Central memory CD4-positive, alpha-beta T cell (primary cell): ENCODE measurements at places on chromosomes 11 and 22.

DNA sequence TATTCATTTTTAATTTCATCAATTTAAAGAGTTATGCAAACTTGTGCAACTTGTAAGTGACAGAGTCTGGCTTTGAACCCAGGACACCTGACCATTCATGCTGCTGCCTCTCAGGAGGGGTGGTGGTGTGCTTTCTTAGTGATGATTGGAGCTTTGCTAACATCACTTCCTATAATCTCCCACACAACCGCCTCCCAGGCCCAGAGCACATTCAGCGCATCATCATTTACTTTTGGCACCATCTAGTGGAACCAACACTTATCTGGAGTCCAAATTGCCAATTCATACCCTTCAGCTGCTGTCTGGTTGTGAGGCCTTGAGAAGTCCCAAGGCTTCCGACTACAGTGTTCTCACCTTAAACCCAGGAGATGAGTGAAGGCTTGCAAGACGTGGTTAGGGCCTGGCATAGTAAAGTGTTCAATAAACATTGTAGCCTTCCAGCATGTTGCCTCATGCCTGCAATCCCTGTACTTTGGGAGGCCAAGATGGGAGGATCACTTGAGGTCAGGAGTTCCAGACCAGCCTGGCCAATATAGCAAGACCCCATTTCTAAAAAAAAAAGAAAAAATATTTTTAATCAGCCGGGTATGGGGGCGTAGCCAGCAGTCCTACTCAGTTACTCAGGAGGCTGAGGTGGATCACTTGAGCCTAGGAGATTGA, 1.1 kb upstream of the TTLL1 start:
- DNase-seq, result peak; percentile 38

DNA sequence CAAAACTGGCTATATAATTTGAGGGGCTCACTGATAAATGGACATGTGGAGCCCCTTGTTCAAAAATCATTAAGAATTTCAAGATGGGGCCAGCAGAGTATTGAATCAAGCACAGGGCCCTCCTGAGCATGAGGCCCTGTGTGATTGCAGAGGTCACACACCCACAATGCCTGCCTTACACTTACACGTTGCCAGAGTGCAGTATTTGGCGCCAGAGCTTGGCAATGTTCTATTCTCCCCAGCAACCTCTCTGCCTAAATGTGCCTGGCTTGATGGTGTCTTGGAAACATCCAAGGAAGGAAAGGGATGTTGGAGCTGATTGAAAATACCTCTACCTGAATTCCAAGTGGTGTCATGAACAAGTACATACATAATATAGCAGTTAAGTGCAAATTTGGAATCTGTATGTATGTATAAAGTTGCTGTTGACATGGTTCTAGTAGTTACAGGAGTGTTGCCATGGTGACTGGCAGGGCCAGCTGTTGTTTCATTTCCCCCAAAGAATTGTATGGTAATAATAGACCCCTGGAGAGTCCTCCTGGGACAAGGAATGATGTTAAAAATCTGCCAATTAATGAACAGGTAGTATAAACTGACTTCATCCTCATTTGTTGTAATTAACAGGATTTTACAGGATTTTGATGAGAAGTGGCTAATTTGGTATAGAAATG, 205.7 kb upstream of the NAV2 start:
- no peak for DNase-seq

GRCh38 chr11:6315811-6316425, 4.4 kb downstream of the CAVIN3 start:
- DNase-seq, result no peak

DNA sequence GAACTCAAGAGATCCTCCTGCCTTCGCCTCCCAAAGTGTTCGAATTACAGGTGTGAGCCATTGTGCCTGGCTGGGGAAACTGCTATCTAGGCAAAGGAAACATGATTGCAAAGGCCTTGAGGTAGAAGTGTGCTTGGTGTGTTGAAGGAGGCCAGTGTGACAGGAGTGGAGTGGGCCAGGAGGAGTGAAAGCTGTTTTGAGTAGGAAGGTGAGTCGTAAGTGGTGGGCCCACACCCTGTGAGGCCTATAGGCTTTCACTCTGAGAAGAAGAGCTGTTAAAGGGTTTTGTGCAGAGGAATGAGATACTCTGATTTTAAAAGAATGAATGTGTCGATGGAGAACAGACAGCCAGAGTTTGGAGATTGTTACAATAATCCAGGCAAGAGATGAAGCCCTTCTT, 43.4 kb downstream of the WEE1 start:
- no peak for DNase-seq

DNA sequence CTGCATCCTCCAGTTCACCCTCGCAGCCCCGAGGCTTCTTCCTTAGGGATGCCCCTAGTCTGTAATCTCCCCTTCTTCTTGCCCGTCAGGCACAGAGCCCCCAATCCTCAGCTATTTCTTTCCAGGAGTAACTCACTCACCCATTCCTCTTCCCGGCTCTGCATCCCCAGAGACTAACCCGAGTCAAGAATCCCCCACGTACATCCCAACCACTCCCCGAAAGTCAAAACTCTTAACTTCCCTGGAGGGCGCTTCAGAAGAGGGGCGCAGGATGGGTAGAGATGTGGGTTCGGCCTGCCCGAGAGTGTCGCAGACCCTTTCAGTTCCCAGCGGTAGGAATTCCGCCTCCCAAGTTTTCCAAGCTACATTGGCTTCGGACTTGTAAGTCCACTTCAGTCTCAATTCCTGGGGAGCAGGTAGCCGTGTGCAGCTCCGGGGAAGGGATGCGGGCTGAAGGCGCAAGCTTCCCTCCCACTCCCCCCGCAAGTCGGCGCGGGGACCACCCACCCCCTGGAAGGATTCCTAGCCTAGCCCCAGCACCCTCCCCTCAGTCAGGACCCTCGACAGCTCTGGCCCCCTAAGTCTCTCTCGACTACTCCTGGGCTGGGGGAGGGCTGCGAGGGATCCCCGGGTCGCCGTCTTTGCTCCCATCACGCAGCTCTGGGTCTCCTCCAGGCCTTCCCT, 871 bp downstream of the BDNF start:
- DNase-seq, result no peak

DNA sequence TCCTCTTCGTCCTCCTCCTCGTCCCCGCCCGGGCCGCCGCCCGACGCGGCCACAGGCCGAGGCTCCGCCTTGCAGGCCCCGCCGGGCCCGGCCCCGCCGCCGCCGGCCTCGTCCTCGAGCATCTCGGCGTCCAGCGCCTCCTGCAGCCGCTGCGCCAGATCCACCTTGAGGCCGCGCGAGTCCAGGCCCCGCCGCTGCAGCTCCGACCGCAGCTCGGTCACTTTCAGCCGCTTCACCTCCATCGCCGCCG, 417 bp downstream of the HNRNPUL2 start:
- no peak for DNase-seq

DNA sequence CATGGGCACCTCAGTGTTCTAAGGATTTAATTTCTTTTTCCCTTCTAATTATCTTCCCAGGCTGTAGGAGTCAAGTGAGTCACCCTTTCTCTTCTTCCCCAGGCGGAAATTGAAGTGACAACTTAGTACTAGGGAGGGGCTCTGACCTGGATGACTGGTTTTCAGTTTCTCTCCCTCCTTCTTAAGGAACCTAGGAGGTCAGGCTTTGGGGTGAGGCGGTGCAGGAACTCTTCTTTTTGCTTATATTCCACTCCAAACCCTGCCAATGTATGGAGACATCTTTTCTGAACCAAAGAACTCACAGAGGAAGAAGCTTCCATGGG, 12.6 kb downstream of the ZDHHC5 start:
- DNase-seq, result no peak

GRCh38 chr22:31193092-31193491, 19.0 kb upstream of the LIMK2 start:
- DNase-seq, result no peak

DNA sequence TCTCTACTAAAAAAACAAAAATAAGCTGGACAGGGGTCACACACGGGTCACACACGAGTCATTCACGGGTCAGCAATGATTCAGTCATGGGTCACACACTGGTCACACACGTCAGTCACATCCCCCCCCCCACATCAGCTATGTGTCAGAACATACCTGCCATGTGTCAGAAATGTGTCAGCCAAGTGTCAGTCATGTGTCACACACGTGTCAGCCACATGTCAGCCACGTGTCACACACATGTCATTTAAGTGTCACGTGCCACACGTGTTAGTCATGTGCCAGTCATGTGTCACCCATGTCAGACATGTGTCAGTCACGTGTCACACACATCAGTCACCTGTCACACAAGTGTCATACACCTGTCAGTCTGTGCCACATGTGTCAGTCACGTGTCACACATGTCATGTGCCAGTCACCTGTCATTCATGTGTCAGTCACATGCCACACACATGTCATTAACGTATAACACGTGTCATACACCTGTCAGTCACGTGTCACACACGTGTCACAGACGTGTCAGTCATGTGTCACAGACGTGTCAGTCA, 28.7 kb upstream of the MMP20 start:
- no peak for DNase-seq

DNA sequence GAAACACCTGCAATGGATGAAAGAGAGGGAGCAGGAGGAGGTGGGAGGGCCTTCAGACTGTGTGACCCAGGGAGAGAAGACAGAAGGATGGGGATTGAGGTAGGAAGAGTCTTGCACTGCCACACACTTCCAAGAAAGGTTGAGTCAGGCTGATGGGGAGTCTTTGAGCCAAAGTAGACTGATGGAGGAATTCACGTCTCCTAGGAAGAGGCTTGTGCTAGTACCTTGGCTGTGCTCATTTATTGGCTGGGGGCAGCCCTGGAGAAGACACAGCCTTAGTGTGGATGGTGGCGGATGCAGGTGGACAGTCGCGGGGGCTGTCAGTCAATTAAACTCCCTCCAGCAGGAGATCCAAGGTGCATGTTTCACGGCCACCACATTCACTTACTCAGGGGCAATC, 16.2 kb upstream of the ACCSL start:
- DNase-seq, result no peak

GRCh38 chr11:34316347-34317035, 41.3 kb downstream of the ABTB2 start:
- no peak for DNase-seq

- no peak for DNase-seq
Observed at GRCh38 chr11:115817844-115818468, 313.7 kb upstream of the CADM1 start.

DNA sequence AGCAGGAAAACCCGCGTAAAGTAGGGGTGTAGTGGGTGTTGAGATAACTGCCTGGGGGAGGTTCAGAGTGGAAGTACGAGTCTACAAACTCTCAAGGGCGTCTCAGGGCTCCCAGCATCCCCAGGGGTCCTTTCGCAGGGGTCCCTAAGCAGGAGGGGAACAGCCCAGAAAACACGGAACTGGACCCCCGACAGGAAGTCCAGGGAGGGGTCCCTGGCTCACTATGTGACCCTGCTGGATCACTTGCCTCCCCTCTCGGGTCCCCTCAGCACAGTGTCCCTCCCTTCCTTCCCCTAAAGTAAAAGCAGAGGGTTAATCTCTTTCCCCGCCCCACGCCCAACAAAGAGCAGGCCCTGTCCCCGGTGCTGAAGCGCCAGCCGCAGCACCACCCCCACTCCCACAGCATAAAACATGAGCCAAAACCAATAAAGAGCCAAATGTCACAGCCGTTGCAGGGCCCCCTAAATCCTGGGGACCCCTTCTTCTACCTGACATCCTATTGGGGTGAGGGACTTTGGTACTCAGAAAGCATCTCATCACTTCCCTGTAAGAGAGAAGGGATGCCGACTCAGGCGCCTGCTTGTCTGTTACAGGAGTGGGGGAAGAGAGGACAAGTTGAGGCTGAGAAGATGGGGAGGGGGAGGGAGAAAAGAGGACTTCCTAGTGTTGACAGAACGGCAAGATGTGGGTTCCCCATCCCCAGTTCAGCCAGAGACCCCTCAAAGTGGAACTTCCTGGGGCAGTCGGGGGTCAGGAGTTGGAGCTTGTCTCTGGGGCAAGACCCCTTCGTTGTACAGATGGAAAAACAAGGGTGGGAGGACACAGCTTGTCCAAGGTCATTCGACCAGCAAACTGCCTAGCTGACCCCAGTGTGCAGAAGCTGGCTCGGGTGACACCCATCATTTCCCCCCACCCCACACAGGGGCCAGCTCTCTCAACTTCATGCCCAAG, 1.4 kb upstream of the NEFH start:
- peak; percentile 12 for DNase-seq

GRCh38 chr11:134939031-134939430, 527.0 kb upstream of the B3GAT1 start:
- no peak for DNase-seq

DNA sequence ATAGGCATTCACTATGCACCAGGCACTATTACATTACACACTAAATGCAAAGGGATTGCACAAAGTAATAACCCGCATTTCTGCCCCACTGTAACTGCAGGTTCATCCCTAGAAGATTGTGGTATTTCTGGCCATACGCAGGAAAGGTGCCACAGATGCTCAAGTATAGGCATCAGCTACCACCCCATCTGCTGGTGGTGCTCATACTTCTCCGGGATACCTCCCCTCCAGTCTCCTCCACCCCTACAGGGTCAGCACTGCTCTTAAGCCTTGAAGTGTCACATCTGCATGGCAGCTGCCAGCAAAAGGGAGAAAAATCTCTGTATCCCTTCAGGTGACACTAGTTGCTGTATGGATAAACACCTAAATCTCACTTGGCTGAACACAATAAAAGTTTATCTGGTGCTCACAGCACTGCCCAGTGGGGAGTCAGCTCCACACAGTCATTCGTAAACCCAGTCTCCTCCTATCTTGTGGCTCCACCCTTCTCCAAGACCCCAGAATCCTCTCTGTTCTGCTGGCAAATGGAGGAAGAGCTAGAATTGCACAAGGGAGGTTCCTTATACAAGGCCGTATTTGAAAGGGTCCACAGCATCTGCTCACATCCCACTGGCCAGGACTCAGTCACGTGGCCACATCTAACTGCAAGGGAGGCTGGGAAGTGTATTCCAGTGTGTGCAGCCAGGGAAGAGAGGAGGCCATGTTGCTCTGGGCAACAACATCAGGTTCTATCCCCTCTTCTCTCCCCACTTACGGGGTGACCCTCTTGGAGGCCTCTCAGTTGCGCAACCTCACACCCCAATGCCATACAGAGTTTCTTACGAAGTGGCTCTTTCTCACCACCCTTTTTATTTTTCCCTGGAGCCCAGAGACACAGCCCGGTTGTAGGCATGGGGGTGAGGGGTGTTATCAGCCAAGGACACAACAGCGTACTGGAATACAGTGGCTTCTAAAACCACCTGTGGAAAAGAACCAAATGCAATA, 114.7 kb downstream of the BUD13 start:
- no peak for DNase-seq

GRCh38 chr22:48240148-48240934, 1477.9 kb downstream of the TBC1D22A start:
- DNase-seq, result no peak

DNA sequence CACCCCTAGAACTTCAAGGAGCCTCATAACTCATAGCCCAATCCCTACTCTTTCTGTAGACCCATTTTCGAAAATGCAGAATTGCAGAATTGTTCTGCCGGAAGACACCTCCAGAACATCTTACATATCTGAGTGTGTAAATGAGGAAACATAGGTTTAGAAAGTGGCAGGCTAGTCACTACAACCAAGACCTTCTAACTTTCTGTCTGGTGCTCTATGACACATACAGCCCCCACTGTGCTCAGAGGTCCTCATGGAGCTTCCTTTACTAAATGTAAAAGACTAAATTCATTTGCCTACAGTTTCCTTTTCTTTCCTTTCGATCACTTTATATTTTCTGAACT, 132.1 kb upstream of the DDI1 start:
- DNase-seq, result no peak
